ENCODE measurements at places on chromosomes 2 and 18.
A peak's percentile ranks its signal among the peaks of the same experiment; 100 is the strongest.

- DNase-seq, result no peak
Measured at GRCh38 chr18:28635530-28635929, 458.6 kb upstream of the CDH2 start.

DNA sequence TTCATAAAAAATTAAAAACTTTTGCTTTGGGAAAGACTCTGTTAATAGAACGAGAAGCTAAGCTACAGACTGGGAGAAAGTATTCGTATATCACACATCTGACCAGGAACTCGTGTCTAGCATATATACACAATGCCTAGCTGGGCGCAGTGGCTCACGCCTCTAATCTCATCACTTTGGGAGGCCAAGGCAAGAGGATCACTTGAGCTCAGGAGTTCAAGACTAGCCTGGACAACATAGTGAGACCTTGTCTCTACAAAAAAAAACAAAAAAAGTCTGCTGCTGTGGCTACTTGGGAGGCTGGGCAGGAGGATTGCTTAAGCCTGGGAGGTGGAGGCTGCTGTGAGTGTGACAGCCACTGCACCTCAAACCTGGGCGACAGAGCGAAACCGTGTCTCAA lies 46.6 kb downstream of the EPB41L5 start:
- DNase-seq, result no peak

- DNase-seq, result no peak
Measured at GRCh38 chr2:235843591-235844395, 324.4 kb downstream of the GBX2 start.

DNA sequence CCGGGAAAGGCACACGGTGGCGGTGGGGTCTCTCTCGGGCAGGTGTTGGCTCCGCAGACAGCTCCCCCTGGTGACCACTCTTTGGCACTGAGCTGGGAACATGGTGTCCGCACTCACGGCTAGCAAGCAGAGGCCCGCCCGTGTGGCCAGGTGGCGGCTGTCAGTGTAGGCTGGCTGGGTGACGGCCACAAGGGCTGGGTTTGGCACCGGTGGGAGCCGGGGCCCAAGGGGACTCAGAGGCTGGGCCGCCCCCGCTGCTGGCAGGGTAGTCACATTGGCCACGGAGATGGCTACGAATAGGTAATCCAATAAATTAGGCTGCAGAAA lies 1071.7 kb downstream of the RPIA start:
- no peak for DNase-seq

GRCh38 chr18:58064406-58064998 lies 20.5 kb downstream of the NEDD4L start:
- DNase-seq, result no peak

DNA sequence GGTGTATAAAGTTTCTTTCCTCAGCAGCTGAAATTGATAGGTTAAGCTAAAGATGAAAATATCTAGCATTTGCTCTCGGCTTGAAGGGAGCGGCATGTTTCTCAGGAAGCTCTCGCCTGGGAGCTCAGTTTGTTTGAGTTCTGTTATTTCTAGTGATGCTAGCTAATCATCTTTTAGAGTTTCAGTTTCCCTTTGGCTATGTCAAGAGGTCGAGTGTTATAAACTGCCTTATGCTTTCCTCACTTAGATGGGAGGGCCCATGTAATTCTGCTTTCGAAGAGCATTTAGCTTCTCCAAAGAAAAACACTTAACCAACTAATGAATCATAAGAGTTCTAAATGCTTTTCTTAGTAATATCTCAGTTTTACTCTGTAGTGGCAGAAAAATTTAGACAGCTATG lies 33.6 kb downstream of the PLCL1 start:
- DNase-seq, result no peak

- DNase-seq, result no peak
Measured at GRCh38 chr18:48292782-48293424, 116.3 kb downstream of the ZBTB7C start.

DNA sequence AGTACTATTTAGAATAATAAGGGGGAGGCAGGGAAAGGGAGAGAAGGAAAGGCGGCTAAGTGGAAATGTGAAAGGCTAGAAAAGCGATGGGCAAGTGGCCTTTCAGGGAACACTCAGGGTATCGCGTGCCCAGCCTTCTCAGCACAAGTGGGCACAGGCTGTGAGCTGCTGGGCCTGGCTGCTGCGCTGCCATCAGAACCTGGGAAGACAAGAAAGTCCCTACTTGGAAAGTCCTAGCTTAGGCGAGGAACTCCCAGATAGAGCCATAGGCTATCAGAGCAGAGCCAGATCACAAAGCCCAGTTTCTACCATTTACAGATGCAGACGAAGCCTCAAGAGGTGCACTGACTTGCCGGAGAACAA lies 9.8 kb upstream of the FZD7 start:
- DNase-seq, result no peak

GRCh38 chr18:67590571-67591141 lies 74.1 kb upstream of the DSEL start:
- DNase-seq, result no peak

DNA sequence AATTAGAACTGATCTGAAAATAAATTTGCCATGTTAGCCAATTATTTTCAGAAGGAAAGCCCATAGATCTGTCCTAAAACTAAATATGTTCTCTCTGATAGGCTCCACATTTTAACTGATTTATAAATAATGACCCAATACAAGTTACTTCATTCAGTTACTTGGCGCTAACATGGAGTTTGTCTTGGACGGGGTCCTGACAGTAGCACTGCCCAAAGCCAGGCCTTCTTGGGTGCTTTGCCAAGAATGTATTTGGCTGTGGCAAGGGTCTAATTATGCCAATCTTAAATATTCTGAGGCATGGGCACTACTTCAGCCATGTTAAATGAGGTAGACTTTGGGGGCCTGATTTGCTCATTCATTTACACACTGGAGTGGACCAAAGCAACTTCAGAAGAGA lies 135.0 kb upstream of the PKDCC start:
- no peak for DNase-seq

- DNase-seq, result no peak
Measured at GRCh38 chr2:46392561-46393346, 86.6 kb upstream of the TMEM247 start.

GRCh38 chr2:68447118-68447517 lies 20.0 kb downstream of the FBXO48 start:
- no peak for DNase-seq

- DNase-seq, result no peak
Measured at GRCh38 chr2:26679867-26680266, 12.7 kb upstream of the KCNK3 start.

GRCh38 chr2:218289639-218290315 lies 2.5 kb downstream of the TMBIM1 start:
- DNase-seq, result peak; percentile 25

DNA sequence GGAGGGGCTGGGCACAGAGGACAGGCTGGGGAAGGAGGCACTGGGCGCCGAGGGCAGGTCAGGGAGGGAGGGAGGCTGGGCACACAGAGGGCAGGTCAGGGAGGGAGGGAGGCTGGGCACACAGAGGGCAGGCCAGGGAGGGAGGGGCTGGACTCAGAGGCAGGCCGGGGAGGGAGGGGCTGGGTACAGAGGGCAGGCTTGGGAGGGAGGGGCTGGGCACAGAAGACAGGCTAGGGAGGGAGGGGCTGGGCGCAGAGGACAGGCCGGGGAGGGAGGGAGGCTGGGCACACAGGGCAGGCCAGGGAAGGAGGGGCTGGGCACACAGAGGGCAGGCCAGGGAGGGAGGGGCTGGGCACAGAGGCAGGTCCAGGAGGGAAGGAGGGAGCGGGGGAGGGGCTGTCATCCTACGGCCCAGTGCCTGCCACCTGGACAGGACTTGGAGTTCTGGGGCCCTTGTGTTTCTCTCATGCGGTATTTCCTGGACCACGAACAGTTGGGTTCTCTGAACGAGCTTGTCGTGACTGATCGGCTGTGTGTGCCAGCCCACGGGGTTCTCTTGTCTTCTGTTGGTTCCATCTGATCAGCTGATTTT lies 46.7 kb upstream of the KCNG2 start:
- no peak for DNase-seq

- DNase-seq, result no peak
Measured at GRCh38 chr18:37538526-37539205, 26.9 kb downstream of the CELF4 start.

GRCh38 chr18:34709750-34710441 lies at the start of gene DTNA:
Gene DTNA (plus strand): TSS chr18:34710298. CDS start chr18:34755977, 45,679 bp downstream.
- peak; percentile 88 for DNase-seq

- no peak for DNase-seq
Measured at GRCh38 chr2:195214072-195214471, 443.0 kb upstream of the SLC39A10 start.

DNA sequence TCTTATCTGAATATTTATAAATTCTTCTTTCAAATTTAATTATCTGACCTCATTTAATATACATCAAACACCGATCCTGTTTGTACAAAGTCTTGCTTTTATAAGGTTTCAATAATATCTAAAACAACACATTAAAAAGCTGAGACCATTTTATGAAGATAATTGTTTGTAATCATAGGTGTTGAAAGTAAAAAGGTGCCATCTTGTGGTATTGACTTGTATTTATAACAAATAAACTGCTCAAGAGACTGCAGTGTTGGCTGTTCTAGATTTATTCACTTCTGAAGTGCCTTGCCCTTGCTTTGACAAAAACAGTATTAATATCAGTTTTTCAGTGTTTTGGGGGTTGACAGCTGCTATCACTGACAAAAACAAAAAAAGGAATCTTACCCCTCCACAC lies 286.8 kb upstream of the HNMT start:
- no peak for DNase-seq

- DNase-seq, result no peak
Measured at GRCh38 chr18:457521-458412, 42.7 kb downstream of the COLEC12 start.

- DNase-seq, result no peak
Measured at GRCh38 chr2:196266351-196266750, 95.0 kb upstream of the STK17B start.

DNA sequence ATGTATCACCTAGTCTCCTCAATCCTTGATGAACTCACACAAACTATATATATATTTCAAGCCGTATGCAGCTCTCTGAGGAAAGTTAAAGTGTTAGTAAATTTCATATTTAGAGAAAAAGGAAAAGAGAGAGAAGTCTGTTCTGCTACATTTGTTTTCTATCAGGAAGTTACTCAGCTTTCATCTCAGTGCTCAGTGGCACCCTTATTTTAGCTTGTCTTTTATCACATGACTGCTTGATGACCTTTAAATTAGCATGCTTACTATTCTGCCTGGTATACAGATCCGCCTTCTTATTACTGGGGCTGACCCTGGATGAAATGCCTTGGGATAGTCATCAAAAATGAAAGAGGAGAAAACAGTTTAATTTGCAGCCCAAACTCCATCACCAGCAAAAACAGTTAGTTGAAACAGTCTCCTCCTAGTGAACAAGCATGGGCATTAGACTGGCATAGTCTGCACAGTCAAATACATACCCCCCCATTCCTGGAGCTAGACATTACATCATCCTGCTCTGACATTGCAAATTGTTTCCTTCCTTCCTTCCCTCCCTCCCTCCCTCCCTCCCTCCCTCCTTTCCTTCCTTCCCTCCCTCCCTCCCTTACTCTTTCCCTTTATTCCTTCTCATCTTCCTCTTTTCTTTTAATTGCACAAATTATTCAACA lies 215.7 kb downstream of the TMEM182 start:
- DNase-seq, result no peak

DNA sequence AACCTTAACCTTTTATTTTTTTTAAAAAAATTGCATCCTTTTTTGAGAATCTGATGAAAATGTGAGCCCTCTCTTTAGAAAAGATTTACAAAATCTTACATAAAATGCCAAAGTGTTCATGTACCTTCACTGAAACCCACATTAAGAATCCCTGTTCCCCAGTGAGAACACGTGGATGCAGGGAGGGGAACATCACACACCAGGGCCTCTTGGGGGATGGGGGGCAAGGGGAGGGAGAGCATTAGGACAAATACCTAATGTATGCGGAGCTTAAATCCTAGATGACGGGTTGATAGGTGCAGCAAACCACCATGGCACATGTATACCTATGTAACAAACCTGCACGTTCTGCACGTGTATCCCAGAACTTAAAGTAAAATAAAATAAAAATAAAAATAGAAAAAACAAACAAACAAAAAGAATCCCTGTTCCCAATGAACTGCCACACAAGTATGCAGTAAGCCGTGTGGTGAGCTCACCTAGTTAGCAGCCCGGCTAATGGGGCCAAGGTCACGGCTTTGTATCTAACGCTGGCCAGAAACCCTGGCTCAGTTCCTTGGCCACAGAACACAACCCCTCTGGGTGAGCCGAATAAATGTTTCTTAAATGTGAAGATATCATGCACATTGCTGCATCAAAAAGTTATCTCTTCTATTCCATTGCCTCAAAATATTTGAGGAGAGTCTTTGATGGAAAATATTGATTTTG lies 41.4 kb downstream of the CHST9 start:
- DNase-seq, result no peak

DNA sequence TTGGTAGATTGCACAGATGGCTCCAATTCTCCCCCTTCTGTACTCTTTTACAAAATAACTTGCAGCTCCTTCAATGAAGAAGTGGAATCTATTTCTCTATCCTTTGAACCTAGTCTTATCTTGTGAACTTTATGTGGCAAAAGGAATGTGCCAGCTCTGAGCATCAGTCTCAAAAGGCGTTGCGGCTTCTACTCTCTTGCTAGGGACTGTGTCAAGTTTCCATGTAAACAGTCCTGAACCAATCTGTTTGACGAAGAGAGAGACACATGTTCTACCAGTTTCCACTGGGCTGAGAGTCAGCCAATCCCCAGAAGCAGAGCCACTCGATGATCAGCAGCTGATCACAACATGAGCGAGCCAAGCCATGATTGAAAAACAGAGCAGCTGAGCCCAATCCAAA lies 439.7 kb upstream of the SETBP1 start:
- no peak for DNase-seq

DNA sequence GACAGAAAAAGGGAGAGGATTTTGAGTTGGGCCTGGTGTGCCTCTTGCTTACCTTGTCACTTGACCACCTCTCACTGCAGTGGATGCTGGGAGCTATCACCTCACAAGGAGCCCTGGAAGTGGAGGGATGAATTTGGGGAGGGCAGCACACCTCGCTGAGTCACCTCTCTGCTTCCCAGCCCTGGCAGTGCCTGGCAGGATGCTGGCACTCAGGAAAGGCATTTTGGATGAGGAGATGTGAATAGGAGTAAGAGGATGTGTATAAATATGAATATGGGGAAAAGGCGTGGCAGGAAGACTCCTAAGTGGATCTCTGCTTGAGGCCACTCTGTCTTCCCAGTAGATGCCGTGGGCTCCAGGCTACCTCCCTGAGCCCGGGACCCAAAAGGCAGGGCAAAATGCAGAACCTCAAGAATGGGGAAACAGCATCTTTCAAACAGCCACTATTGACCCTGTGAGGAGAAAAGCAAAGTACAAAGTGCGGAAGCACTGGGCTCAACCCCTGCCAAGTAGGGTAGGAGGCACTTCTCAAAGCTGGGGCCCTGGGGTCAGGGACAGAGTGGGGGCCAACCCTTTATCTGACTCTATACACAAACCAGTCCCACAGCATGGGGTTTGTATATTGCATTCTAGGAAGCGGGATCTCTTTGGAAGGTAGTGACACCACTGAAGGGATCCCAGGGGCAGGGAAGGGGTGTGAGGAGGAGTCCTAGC lies 164.5 kb upstream of the GLI2 start:
- no peak for DNase-seq
